ENCODE measurements at places on chromosomes 7 and 10.
A peak's percentile ranks its signal among the peaks of the same experiment; 100 is the strongest.

- no peak for DNase-seq
These were observed 175.6 kb downstream of the OTUD1 start for GRCh38 chr10:23614483-23614882.

GRCh38 chr10:59970396-59971368 is 64.3 kb upstream of the CCDC6 start:
- DNase-seq, result peak; percentile 72

DNA sequence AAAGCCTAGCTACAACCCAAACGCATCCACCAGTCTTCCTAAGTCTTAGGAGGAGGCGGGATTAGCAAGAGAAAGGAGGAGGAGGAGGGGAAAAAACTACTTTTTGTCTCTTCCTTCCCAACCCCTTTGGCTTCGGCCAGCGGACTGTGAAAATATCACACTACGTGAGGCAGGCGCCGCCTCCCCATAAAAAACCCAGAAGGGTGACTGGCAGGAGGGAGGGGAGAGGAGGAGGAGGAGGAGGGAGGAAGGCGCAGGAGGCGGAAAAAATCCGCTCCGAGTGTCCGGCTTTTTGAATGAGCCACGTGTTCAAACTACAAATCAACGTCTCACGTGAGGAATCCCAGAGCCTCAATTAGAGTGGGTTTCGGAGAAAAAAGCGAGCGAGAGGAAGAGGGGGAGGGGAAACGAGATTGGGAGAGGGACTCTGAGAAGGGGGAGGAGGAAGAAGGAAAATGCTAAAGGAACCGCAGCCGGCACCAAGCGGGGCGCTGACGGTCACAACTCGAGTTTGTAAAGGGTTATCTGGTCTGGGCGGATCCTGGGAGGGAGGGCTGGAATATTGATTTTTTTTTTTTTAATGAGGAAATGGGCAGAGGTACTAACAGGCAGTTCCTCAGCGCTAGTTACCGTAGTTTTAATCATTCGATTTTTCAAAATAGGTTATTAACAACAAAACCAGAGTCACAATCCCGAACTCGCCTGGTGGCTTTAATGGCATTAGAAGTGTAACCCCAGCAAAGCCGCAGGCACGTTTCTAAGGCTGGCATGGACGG is at the start of gene IGF2BP3:
IGF2BP3 (minus strand) TSS at position 162 of the 776 bp plus-strand sequence. CDS start 381 bp downstream, outside the sequence.
- peak; percentile 60 for DNase-seq

DNA sequence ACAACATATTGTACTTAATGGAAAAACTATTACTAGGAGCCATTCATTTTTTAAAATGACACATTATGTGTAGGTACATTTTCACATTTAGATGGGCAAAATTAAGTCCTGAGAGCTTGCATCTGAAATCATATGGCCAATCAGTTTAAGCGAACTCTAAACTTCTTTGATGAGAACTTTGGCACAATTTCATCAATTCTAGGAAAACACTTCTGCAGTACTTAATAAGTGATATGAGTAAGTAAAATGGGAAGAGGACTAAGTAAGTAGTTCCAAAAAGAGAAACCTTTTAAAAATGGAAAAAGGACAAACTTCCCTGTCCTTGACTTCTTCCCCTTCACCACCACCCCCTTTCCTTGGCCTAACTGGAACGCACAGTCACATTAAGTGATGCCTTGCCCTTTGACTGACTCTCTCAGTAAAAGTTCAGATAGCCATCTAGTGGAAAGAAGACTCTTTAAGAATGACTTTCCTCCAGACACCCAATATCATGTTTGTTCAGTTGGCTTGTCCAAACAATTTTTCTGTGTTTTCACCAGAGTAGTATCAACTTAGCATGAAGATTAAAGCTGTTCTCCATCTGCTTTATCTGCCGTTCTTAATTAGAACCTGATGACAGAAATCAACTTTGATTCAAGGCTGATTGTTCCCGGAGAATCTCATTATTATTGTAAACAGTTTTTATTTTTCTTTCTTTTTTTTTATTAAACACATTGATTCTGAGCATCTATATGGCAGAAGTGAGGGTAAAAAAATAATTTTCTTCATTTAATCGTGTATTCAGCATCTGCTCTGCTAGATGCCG is 45.1 kb downstream of the CNNM2 start:
- DNase-seq, result no peak

GRCh38 chr10:992467-992866 is 4.2 kb downstream of the GTPBP4 start:
- DNase-seq, result no peak

DNA sequence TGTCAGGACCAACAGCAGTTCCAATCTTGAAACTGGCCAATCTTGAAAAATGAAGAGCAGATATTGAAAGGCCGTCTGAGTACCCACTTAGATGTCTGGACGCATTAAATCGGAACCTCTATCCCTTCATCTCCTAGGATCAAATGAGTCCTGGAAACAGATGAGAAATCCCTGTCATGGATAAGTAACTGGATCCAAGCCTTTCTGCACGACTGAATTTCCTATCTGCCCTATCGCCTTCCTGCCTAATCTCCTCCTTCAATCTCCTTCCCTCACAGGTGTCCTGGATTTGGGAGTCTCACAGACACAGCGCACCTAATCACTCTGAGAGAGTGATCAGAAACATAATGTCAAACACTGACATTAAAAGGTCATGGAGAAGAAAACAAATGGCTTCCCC is 245.2 kb upstream of the PRSS58 start:
- DNase-seq, result no peak

DNA sequence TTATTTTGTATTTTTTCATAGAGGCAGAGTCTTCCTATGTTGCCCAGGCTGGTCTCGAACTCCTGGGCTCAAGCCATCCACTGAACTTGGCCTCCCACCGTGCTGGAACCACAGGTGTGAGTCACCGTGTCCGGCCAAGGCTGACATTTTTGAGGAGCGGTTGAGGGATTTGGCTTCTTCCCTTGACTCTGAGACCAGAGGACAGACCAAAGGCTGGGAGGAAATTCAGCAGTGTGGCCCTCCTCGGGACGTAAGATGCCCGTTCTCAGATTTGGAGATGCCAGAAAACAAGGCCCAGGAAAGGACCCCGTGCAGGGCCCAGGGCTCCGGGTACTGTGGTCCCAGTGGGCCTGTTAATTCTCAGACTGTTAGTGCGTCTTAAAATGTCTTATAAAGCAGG is 146.2 kb downstream of the WDR37 start:
- no peak for DNase-seq

DNA sequence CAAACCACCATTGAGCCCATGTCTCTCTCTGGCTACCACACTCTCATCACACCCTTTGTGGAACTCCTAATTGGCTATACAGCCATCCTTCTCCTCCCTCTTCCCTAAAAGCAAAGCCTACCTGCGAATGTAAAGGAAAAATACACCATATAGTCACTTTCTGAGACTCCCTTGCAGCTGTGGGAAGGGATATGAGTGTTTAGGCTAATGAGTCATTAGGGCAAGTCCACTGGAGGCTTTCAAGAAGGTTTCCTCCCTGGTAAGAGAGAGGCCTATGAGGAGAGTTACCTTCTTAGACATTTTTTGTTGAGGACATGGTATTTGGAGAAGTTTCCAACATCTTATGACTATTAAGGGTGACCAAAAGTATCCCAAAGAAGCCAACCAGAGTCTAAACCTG is 4.1 kb upstream of the TMEM243 start:
- no peak for DNase-seq

GRCh38 chr7:101154693-101155102 is 422 bp downstream of the AP1S1 start:
- no peak for DNase-seq

DNA sequence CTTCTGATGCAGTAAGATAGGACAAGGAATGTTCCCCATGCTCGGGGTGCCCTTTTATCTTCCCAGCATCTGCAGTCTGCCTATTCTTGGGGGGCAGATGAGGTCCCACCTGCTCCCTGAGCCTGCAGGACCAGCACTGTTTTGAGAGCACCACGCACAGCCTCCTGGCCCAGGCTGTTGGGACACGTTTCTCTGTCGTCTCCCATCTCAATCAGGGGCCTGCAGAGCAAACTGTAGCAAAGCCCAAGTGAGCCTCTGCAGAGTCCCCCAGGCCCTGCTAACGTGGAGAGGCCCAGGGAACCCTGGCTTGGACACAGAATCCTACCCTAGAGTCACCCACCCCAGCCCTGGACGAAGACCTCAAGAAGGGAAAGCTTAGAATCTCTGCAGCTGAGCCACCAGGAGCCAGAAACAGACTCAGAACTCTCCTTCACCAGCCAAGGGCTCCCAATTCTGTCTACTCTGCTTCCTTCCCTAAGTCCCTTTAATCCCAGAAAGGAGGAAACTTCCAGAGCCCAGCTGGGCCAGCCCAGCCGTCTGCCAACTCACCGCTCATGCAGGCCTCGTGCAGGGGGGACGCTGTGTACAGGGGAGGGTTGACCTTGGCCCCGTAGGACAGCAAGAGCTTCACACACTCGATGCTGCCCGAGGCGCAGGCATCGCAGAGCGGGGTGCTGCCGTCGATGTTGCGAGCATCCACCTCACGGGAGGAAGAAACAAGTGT is 15.6 kb downstream of the ASB13 start:
- DNase-seq, result no peak

DNA sequence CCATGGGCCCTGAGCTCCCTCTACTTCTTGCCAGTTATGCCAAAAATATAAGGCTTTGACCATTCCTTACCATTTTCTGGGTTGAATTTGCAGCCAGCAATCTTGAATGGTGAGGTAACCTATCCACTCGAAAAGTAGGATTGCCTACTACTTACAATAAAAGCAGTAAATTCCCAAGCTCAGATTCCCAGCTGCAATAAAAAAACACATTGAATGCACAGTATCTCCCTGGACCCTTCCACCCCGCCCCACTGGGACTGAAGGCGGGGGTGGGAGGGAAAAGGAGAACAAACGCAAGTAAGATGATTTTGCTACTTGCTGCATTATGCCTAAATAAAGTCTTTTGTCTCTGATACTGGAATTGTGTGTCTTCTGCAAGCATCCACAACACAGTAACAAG is 301.9 kb downstream of the HGF start:
- DNase-seq, result no peak

- DNase-seq, result no peak
These were observed 166.7 kb downstream of the NRF1 start for GRCh38 chr7:129777993-129778769.

DNA sequence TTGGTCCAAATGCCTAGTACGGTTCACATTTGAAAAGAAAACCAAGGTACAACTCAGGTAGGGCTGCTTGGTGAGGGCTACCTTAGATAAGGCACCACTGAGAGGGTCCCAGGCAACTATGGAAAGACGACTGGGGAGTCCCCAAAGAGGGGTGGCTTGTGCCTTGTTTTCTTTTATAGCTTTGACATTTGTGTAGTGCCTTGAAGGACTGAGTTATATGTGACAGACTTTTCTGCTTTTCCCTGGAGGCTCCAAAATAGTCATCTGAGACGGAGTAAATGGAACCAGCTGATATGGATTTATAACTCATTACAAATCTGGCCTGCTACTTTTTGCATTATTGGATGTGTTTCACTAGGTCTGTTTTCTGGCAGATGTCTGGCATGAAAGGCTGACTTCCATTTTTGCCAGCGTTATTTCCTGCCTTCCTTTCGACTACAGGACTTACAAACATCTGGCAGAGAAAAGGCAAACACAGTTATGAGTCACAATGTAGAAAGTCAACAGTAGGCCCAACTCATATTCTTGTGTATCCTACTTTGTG is 88.2 kb upstream of the IMMP2L start:
- DNase-seq, result no peak

DNA sequence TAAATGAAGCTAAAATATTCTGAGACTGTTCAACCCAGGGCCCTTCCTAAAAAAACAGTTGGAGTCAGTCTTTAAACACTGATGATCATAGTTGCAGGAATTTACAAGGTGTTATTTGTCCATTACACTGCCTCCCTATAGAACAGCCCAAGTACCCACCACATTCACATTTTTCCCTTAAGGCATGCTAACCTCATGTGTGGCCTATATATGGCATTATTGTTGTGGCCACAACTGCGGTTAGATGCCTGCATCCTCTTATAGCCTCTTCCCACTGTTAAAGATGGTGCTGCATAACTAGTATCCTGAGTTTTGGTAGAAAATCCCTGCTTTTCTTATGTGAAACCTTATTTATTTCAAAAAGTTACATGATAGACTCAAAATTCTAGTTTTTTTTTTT is 287.9 kb upstream of the SEMA3A start:
- DNase-seq, result no peak

DNA sequence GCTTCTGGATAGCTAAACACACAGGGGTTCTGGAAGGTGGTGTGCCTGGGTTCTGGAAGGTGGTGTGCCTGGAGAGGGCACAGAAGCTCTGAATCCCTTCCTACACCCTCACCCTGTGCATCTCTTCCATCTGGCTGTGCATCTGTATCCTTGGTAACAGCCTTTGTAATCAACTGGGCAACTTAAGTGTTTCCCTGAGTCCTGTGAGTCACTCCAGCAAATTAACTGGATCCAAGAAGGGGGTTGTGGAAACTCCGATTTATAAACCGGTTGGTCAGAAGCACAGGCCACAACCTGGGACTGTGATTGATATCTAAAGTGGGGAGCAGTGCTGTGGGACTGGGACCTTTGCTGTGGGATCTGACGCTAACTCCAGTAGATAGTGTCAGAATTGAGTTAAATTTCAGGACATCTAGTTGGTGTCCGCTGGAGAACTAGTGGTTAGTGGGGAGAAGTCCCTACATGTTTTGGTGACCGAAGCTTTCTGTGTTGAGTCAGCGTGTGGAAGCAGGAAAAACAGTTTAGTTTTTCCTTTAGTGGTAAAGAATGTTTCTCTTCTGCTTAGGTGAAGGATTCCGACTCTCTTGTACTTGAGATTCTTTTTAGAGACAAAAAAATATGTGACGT is 228.1 kb downstream of the BMPER start:
- no peak for DNase-seq

DNA sequence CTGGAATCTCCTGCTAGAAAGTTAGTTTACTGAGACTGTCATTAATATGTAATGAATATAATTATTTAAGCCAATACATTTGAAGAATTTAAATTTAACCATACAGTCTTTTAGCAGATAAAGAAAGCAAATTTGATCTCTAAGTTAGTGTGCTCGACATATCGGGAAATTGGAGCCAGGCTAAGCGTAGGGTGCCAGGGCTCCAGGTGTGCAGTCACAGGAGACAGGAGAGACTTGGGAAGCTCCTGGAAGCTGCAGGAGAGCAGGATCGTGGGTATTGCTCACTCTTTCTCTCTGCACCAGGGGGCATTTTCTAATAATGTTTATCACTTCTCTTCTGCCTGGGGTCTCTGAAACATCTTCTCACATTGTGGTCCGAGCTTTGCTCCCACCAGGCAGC is 342.0 kb upstream of the ANKRD30A start:
- DNase-seq, result no peak
